ENCODE measurements at places on chromosomes 3 and 15.

DNA sequence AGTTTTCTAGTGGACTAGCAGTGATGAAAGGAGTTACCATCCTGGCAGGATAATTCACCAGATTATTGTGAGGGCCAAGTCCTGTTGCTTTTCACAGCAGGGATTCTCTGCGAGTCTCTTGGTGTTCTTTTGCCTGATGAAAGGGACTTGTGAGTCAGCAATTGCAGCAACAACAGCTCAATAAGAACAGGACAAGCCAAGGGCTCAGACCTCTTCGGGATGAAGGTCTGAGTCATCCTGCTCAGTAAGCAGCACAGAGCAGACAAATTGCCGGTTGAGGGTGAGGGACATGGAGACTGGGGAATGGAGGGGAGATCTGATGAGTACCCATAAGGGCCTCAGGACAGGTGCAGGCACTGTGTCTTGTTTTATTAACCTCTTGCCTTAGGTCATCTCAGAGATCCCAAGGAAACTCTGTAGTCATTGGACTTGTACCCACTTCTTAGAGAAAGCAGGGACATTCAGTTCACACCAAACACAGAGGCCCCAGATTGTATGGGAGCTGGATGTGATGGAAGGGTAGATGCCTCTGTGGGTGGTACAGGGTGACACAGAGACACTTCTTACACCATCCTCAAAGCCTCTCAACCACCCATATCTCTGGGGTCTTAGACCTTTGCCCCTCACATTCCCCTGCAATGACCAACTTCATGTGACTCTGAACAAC is 173.8 kb upstream of the TLE3 start:
- no peak for DNase-seq

- DNase-seq = no peak
Measured at GRCh38 chr3:75781079-75781745, 4.1 kb downstream of the ZNF717 start.

DNA sequence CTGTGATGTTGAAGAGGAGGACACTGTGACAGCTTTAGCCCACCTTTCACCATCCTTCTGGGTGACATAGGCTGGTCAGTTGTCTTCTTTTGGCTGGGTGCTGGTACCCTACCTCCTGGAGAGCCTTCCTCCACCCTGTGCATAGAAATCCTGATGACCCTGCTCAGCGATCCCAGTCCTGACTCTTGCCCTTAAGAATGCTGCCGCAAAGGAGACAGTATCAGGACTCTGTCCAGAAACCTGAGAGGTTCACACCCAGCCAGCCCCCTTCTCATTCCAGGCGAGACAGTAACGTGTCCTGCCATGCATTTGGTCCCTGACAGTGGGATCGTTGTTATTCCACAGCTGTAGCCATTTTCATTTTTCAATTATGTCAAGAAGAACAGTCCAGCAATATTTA is 312.8 kb upstream of the CHRM5 start:
- no peak for DNase-seq

DNA sequence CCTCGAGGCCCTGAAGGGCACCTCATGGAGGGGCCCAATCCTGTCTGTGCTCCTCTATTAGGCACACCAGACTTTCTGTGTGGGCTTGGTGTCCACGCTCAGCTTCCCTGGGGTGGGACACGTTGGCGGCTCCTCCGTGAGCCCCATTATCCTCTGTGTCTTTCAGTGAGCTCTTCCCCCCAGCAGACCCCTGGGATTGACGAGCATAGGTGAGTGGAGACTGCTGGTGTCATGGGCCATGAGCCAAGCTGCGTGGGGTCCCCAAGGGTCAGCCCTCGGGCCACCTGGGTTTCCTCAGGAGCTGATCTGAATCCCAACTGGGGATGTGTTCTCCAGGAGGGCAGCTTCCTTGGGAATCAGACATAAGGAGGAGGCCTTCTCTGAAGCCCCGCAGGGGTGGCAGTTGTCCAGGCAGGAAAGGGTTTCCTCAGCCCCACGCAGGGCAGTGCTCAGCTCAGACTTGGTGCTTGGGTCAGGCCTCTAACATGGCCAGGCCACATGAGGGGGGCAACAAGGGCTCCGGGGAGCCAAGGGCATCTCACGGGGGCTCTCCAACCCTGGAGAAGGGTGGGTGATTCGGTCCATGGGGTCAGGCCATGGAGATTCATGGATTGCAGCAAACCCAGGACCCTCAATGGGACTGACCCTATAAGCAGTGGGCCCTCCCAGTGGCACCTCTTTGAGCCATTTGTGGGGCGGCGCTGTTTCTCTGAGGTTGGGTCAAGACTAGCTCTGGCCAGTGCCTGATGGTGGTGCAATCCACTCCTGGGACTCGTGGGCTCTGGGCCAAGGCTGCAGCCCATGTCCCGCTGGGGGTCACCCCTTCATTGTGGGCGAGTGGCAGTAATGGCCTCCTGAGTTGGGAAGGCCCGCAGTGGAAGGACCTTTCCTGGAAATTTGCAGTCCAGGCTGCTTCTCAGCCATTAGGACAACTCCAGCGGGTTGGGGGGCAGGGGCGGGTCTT is 222.5 kb downstream of the SNRPN start:
- DNase-seq = no peak

- no peak for DNase-seq
Measured at GRCh38 chr15:64019764-64020163, 26.5 kb downstream of the DAPK2 start.

GRCh38 chr15:46416544-46416943 is 781.7 kb downstream of the SQOR start:
- DNase-seq = no peak

- DNase-seq = no peak
Measured at GRCh38 chr15:57751177-57751800, 44.8 kb downstream of the POLR2M start.

DNA sequence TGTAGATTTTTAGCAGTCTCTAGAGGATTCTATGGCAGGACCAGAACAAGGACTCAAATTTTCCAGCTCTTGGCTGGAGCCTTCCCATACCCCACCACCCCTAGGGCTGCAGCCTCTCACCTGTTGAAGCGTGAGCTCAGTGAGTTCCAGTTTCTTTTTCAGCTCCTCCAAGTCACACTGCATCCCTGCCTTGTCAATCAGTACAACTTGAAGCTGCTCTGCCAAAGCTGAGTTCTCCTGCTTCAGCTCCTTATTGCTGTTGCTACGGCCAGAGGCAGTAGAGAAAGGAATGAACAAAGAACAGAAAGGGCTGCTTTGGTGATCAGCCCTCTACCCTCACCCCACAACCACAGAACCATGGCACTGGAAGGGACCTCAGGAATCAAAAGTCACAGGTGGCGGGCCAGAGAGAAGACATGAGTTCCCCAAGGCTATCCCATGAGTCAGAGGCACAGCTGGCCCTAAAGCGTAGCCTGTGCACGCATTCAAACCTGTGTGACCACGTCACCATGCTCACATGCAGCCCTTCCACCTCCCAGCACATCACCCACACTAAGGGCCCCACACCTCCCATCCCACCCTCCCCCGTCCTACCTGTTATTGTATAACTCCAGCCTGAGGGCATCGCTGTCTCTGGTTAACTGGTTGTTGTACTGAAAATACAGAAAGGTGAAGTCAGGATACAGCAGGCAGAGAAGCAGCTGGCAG is 83.3 kb upstream of the C2CD4B start:
- no peak for DNase-seq

- no peak for DNase-seq
Measured at GRCh38 chr3:113170771-113171170, 40.6 kb upstream of the BOC start.

- no peak for DNase-seq
Measured at GRCh38 chr15:70432924-70433495, 330.3 kb downstream of the UACA start.

DNA sequence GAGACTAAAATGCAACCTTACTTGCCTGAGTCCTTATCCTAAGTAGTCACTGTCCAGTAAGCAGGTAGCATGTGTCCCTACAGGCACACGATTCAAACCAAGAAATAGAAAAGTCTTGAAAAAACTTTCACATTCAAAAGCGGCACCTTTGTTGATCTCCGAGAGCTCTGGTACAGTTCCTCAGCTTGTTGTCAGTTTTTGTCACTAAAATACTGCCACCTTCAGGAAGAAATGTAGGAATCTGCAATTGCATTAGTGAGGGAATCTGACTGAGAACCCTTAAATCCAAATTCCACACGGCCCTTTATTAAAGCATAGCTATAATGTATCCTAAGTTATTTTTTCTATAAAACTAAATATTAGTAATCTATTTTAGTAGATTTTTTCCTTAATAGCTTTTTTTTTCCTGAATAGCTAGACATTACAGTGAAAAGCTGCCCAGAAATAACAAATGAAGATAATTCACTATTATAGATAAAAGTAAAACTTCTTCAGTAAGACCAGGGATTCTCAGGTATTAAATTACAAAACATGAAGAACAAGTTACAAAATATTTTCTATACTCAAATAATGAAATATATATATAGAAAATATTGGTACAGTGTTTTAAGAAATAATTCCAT is 44.0 kb downstream of the CCDC54 start:
- DNase-seq = no peak

GRCh38 chr3:65758876-65759598 is 279.7 kb downstream of the MAGI1 start:
- DNase-seq = no peak

DNA sequence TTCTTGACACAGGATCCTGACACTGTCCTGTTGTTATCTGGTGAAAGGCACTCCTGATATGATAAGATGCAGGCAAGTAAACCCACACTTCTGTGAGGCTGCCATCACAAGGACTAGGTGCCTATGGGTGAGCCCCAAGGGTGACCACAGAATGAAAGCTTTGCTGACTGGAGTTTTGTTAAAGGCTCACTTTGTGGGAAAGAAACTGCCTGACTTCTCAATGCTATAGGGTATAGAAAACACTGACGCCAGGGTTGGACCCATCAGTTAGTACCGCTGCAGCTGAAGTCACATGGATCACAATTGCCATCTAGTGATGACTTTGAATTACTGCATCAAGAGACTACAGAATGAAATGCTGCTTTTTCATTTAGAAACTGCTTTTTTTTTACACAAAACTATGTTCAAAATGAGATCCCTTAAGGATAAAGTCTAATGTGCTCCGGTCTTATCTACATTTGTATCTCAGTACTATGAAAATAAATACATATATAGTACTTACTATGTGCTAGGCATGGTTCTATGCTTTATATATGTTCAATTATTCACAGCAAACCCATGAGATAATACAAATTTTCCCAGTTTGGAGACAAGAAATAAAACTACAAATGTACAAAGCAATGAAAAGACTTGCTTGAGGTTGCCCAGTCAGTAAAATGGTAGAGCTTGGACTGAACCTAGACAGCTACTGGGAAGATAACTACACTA is 64.2 kb upstream of the CMSS1 start:
- no peak for DNase-seq

GRCh38 chr3:154089421-154090420 is 31.5 kb upstream of the ARHGEF26 start:
- no peak for DNase-seq

- no peak for DNase-seq
Measured at GRCh38 chr3:5181469-5182141, 5.9 kb upstream of the EDEM1 start.

- DNase-seq = no peak
Measured at GRCh38 chr3:178236555-178237277, 299.5 kb upstream of the KCNMB2 start.

DNA sequence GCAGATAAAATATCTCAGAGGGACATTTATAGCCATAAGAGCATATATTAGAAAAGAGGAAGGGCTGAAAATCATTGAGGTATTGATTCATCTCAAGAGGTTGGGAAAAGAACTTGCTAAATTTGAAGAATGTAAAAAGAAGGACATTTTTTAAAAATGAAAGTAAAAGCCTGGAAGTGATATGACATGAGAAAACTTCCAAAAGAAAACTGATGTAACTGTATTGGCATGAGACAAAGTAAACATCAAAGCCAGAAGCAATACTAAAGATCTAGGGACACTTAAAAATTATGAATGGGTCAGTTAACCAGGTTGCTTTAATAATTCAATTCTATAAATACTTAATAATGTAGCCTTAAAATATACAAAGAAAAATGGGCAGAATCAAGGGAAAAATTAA is 31.9 kb downstream of the CEP63 start:
- DNase-seq = no peak

GRCh38 chr3:23302271-23302670 is 99.1 kb downstream of the UBE2E2 start:
- no peak for DNase-seq

GRCh38 chr3:159786489-159787177 is 202.0 kb upstream of the IL12A start:
- no peak for DNase-seq

DNA sequence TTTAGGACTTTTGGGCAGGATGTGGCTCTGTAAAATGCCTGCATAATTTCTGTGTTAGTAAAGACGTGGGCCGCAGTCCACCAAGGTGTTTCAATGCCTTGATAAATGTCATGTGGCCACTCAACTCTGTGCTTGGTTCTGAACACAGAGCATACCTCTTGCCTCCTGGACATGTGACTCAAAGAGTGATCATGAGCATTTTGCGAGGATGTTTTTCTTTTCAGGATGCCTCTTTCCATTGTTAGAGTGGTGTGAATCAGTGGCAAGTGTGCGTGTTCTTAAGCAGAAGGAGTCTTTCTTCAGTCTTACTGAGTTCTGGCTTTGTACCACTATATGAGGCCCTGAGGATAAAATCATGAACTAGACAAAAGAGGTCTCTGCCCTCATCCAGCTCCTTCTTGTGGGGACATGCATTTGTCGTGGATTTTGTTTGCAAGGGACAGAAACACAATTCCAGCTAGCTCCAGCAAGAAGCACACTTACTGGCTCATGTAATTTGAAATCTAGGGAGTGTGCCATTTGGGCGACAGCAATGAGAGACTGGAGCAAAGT is 363.4 kb downstream of the LRTM1 start:
- no peak for DNase-seq

- DNase-seq = no peak
Measured at GRCh38 chr3:119898478-119899191, 116.7 kb downstream of the NR1I2 start.

GRCh38 chr3:104941785-104942184 is 424.9 kb upstream of the ALCAM start:
- no peak for DNase-seq

DNA sequence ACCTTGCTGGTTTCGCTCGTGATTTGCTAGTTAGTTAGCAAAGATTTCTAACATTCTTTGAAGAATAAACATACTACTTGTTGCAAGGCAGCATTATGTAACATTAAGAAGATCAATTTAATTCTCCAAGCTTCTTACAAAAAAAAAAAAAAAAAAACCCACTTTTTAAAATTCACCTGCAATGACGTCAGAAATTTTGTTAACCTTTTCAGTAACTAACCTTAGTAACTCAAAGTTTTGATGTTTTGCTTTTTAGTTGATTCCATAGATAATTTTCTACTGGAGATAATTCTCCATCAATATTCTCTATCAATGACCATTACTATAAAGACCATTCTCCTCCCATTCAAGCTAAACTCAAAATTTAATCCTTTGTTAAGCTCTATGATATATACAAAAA is 491.8 kb upstream of the TBL1XR1 start:
- no peak for DNase-seq

- DNase-seq = no peak
Measured at GRCh38 chr3:5001135-5001534, 21.9 kb downstream of the BHLHE40 start.

GRCh38 chr3:119194237-119195150 is 21.1 kb downstream of the UPK1B start:
- no peak for DNase-seq

GRCh38 chr3:128504963-128505730 is 12.1 kb upstream of the GATA2 start:
- no peak for DNase-seq

GRCh38 chr3:135239615-135239884 is 444.5 kb downstream of the EPHB1 start:
- no peak for DNase-seq

- DNase-seq = no peak
Measured at GRCh38 chr15:63172851-63173451, 15.7 kb upstream of the RPS27L start.

GRCh38 chr3:19046440-19046839 is 101.9 kb upstream of the KCNH8 start:
- no peak for DNase-seq

GRCh38 chr15:35349916-35350315 is 196.0 kb downstream of the DPH6 start:
- no peak for DNase-seq

All from activated T-cell treated with anti-CD3 and anti-CD28 coated beads for 1 hour (primary cell).